ENCODE measurements at places on chromosomes 11 and 22.
A peak's percentile ranks its signal among the peaks of the same experiment; 100 is the strongest.

DNA sequence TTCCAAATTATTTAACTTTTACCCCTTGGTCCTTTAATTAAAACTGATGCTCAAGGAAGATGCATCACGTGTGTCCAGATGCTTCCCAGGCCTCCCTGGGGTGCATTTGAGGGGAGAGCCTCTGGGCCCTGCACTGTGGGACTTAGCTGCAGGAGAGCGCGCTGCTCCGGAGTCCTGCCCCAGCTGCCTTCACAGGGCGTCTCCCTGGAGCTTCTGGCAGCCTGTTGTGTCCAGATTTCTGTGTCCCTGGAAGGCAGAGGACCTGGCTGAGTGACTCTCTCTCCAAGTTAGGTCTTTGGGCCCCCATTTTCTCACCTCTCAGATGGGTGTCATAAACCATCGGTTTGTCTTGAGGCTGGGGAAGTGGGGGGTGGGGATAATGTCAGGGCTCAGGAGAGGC is 3.0 kb downstream of the ARHGAP8 start:
- no peak for DNase-seq

DNA sequence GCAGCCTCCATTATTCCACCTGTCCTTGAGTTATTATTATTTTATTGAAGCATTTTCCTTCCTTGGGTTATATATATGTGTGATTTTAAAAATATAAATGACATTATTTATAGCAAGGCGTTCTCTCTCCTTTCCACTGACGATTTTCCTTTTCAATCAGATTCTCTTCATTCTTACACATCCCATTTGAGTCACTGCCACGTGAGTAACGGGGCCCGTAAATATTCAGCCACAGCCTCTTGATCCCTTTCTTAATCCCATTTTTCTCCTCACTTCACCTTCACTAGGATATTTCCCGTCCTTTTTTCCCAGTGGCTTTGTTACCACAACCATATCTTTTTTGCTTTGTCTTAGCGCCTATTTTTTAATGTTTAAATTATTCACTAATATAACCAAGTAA is 396.2 kb downstream of the NTM start:
- DNase-seq = no peak

- no peak for DNase-seq
Measured at GRCh38 chr11:8779107-8779506, 96.5 kb downstream of the RPL27A start.

- DNase-seq = no peak
Measured at GRCh38 chr22:50602338-50602700, 1.7 kb downstream of the MAPK8IP2 start.

DNA sequence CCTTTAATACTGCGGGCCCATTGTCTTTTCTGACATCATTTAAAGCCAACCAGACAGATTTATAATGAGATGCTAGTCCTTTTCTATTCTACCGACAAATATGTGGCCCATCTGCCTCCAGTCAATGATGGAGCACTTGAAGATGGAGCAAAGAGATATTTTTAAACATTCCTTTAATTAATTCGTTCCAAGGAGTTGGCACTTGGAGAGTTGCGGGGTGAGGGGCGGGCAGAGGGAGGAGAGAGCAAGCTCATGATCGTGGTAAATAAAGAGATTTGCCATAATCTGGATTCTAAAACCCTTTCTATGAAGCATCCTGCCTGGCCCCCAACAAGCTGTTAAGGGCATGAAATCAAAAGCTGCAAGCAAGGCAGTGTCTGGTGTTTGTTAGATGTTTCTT is 5.0 kb downstream of the SLC1A2 start:
- no peak for DNase-seq

GRCh38 chr11:111303461-111303860 is 5.1 kb downstream of the POU2AF3 start:
- no peak for DNase-seq

DNA sequence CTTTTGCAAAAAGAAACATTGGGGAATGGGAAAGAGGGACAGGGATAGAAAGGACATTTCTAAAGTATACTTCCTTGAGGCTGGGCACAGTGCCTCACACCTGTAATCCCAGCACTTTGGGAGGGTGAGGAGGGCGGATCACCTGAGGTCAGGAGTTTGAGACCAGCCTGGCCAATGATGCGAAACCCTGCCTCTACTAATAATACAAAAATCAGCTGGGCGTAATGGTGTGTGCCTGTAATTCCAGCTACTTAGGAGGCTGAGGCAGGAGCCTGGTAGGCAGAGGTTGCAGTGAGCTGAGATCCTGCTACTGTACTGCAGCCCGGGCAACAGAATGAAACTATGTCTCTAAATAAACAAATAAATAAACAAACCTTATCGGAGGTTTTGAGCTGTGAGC is 16.3 kb upstream of the TEF start:
- no peak for DNase-seq

DNA sequence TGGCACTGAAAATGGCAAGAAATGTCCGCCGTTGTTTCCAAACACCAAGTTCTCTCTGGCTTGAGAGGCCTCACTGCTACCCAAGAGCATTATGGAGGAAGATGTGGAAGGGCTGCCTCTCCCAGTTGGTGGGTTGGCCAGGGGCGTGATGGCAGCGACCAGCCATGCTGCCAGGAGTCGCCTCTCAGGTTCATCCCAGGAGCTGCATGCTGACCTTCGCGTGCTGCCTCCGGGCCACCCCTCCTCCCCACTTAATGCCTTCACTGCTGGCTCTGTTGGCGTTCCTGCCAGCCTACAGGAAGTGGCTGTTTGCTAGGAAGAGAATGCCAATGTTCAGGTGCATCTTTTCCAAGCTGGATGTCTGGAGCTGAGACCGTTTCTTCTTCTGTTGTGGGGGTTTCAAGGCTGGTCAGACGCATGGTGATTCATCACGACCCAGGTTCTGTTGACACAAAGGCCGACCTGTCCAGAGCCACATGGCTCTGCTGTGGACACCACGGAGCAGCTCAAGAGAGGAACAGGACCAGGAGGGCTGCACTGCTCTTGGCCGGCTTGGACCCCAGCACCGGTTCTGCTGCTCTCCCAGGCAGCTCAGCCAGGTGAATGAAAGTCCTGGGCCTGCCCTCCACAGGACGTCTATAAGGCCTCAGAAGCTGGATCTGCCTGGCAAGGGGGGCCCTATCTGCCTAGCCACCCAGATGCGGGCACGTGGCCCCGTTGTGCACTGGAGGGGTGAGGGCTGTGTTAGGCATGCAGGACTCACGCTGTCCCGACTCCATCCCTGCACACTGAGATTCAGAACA is 25.1 kb downstream of the TBX1 start:
- DNase-seq = no peak

- no peak for DNase-seq
Measured at GRCh38 chr22:46023558-46023981, 46.6 kb upstream of the WNT7B start.

GRCh38 chr11:104663190-104664140 is 234.8 kb downstream of the CASP12 start:
- no peak for DNase-seq

- no peak for DNase-seq
Measured at GRCh38 chr11:127733552-127733951, 733.0 kb upstream of the KIRREL3 start.

DNA sequence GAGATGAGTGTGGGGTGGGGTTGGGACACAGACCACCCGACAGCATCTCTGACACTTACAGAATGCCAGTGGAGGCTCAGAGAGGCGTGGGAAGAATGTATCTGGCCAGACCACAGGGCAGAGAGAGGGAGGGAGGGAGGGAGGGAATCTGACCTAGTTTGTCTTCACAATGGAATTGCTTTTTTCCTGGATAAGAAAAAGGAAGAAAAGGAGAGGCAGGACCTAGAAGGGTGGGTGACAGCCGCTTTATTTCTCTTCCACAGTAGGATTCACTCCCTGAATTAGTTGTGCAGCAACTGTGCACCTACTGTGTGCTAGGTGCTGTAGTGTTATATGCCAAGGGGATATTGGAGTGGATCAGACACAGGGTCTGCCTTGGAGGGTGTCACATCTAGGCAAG is 3.7 kb downstream of the KCNK4 start:
- no peak for DNase-seq

DNA sequence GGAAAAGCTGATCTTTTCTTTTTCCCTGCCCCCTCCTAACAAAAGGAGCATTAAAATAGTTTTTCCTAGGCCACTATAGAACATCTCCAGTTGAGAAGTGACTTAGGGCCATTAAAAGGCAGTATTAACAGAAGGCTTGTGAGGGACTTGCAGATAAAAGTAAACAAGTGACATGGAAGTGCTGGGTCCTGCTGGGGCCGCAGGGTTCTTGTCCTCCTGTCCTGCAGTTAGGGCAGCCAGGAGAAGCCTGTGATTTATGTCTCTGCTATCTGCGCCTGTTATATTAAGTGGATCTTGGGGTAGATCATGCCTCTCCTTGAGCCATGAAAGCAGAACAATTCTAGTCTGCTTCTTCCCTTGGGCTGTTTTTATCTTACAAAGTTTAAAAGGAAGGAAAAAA is 271.4 kb upstream of the C11orf87 start:
- DNase-seq = no peak

DNA sequence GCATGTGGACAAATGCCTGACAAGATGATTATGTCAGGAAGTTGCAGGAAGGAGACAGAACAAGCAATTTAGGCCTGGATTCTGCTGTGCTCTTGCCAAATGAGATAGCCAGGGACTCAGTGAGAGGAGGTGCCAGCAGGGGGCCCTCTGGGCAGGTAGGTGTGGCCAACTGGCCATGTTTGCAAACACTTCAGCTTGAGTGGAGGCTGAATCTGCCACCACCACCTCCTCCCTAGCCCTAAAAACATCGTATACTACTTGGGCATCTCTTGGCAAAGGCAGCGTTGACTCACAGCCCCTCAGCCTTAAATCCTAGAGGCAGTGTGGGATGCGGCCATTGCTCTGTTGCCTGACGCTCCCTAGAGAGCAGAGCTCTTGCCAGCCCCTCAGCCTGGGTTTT is 95.1 kb upstream of the PLET1 start:
- DNase-seq = peak; percentile 2

- DNase-seq = no peak
Measured at GRCh38 chr22:23113067-23113846, 28.5 kb downstream of the RSPH14 start.

GRCh38 chr22:24436553-24436952 is 9.2 kb downstream of the ADORA2A start:
- DNase-seq = no peak

GRCh38 chr11:70306586-70307033 is 36.1 kb downstream of the PPFIA1 start:
- no peak for DNase-seq
